ENCODE measurements at places on chromosomes 6 and 20.
A peak's percentile ranks its signal among the peaks of the same experiment; 100 is the strongest.

DNA sequence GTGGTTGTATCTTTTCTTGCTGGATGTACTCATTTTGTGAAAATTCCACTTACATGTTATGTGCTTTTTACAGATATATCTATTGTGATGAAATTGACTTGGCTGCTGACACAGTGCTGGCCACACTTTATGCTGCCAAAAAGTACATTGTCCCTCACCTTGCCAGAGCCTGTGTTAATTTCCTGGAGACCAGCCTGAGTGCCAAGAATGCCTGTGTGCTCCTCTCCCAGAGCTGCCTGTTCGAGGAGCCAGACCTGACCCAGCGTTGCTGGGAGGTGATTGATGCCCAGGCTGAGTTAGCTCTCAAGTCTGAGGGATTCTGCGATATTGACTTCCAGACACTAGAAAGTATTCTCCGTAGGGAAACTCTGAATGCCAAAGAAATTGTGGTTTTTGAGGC lies 4.9 kb downstream of the BTBD3 start:
- no peak for DNase-seq

GRCh38 chr20:23205211-23205610 lies 119.1 kb upstream of the CD93 start:
- DNase-seq: no peak

DNA sequence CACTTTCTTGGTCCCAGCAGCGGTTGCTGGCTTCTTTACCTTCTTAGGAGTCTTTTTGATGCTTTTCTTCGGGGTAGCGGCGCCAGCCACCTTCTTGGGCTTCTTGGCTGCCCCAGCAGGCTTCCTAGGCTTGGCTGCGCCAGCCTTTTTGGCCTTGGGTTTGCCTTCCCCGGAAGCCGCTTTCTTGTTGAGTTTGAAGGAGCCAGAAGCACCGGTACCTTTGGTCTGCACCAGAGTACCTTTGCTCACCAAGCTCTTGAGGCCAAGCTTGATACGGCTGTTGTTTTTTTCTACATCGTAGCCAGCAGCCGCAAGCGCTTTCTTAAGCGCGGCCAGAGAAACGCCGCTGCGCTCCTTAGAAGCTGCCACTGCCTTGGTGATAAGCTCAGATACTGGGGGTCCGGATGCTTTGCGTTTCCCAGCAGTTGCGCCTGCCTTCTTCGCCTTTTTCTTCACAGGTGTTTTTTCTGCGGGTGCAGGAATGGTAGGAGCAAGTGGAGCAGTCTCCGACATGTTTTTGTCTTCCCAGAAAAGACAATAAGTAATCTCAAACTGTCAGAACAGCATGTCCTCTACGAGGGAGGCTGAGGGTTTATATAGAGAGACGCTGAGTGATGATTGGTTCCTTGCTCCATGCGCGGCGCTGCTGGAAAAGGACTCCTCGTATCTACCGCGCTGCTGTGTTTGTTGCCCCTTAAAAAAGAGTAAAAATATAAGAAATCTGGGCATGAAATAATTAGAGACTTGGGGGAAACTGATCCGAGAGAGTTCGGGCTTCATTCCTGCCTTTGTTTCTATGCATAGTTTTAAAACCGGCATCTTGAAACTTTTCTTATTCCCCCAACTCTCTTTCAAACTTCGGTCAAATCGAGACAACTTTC lies 130.3 kb upstream of the BTN3A2 start:
- DNase-seq: no peak

- DNase-seq: no peak
These were observed 26.1 kb upstream of the KLHL31 start for GRCh38 chr6:53691667-53692133.

- no peak for DNase-seq
These were observed 20.4 kb upstream of the FOXF2 start for GRCh38 chr6:1368940-1369339.

DNA sequence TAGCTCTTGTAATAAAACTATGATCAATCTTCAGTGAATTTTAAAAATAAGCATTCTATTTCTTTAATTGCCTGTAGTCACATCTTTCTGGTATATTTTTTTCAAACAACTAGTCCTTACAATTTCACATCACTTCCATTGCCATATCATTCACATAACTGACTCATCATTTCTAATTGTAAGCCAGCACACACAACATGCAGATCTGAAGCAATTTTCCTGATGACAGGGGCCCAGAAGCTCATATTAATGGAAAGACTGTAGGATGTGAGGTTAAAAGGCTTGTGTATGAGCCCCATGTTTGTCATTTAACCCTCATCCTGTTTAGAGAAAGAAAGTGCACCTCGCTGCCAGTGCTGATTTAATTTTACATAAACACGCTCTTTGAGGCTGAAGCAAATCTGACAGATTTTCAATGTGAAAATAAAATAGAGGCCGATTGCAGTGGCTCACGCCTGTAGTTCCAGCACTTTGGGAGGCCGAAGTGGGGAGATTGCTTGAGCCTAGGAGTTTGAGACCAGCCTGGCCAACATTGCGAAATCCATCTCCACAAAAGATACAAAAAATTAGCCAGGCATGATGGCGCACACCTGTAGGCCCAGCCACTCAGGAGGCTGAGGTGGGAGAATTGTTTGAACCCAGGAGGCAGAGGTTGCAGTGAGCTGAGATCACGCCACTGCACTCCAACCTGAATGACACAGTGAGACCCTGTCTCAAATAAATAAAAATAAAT lies 40.1 kb upstream of the LTV1 start:
- no peak for DNase-seq

DNA sequence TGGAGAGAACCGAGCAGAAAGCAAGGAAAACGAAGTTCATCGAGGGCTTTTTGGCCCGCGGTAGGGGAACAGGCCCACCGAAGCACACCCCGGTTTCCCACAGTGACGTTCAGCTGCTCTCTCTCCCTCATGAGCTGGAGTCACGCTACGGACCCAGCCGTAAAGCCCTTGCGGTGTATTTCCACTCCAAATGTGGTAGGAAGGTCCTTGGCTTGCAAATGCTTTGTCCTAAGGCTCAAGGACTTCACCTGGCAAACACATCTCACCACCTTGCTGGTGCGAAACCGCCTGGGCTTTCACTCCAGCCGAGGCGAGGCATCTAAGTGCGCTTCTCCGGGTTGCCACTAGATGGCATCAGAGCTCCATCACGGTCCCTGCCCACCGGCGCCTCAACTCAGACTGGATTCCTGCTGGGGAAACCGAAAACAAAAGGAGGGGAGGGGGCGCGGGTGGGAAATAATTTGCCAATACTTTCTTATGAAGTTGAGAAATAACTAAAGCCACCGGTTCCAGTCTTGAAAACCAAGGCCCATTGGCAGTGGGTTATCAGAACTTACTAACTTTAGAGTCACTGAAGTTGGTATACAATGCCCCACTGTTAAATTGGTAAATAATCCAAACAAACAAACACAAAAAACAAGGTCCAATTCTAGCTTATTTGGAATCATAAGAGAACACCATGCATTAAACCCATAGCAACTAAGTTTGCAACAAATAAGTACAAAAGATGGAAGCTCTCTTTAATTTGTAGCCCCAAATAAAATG lies 13.4 kb upstream of the FOXC1 start:
- DNase-seq: peak; percentile 49

GRCh38 chr20:35187584-35188190 lies 15.8 kb downstream of the PROCR start:
- no peak for DNase-seq

- DNase-seq: no peak
These were observed 294.2 kb upstream of the JARID2 start for GRCh38 chr6:14951704-14952103.

GRCh38 chr20:38900606-38901005 lies 25.6 kb upstream of the FAM83D start:
- DNase-seq: no peak

DNA sequence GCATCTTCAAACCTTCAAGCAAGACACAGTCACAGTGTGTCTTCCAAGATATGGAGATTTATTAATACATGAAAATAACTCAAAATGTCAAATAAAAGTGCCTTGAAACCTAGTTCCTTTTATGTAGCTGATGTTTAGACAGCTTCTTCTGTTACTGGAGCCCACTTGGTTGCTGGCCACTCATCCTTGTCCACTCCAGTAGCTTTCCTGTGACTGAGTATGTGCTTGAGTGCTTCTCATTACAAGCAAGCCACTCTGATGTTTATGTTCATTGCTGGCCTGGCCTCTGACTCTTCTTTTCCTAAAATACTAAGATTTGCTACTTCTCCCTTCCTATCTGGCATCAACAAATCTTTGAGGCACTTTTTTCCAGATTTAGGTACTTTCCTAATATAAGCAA lies 545.2 kb upstream of the MAN1A1 start:
- DNase-seq: no peak

DNA sequence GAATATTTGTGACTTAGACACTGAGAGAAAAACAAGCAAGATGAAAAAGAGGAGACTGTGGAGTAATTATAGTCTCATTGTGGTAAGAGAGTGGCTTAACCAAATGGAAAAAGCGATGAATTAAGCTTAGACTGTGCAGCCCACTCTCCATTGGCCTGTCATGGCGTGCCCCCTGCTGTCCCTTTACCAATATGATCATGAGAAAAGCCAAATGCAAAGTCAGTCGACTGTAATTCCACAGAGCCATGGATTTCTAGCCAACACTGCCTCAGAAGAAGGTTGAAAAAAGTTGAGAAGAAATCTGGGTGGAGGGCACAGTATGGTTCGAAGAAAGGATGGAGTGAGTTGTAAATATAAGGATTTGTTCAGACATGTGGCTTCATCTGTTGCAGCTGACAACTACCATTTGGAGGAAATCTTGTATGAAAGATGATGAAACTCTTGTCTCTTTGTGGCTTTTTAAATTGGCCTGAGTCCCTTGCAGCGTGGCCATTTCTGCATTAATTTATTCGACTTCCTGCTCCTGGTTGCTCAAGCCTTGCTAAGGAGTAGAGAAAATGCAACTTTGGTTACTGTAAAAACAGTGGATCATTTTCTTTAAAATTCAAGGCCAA lies 251.4 kb downstream of the DOK5 start:
- no peak for DNase-seq

GRCh38 chr20:16714751-16715150 lies 15.1 kb upstream of the SNRPB2 start:
- no peak for DNase-seq

DNA sequence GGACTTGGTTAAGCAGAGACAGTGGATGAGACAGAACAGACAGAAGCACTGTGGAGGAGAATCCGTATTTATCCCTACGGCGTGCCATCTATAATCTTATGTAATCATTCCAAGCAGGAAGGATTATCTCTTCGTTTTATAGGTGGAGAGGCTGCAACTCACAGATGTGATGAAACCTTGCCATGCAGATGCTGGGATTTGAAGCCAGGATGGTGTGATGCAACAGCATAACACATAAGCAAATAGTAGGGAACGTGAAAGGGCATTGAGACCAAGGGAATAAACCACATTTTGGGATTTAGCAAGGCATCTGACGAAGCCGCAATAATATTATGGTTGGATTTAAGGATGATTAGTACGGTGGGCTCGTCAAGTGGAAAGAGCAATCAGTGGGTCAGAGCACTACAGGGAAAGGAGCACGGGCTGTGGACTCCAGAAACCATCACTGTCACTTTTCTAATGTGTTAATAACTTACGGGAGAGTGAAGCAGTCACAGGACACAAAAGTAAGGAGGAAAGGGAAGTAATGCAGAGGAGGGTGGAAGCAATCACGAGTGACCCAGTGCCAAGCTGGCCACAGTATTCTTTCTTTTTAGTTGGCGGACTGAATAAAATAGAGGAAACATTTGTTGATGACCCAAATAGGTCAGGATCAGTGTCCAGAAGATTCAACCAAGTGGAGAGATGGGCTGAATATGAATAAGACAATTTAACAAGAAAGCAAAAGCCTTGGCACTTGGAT lies 119.6 kb upstream of the EDN1 start:
- DNase-seq: no peak

DNA sequence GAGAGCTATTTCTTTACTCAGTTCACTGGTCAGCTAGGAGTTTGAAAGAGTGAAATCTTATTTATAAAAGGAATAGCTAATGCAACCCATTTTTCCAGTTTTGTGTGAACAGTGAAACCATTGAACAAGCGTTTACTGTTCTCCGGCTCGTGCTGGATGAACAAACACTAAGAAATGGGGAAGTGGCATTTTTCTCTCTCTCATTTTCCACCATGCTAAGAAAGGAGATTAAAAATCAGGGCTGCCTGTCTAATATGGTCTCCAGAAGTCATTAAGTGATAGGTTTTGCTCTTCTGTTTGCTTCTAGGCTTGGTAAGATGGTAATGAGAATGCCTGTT lies 774 bp upstream of the SFT2D1 start:
- no peak for DNase-seq

DNA sequence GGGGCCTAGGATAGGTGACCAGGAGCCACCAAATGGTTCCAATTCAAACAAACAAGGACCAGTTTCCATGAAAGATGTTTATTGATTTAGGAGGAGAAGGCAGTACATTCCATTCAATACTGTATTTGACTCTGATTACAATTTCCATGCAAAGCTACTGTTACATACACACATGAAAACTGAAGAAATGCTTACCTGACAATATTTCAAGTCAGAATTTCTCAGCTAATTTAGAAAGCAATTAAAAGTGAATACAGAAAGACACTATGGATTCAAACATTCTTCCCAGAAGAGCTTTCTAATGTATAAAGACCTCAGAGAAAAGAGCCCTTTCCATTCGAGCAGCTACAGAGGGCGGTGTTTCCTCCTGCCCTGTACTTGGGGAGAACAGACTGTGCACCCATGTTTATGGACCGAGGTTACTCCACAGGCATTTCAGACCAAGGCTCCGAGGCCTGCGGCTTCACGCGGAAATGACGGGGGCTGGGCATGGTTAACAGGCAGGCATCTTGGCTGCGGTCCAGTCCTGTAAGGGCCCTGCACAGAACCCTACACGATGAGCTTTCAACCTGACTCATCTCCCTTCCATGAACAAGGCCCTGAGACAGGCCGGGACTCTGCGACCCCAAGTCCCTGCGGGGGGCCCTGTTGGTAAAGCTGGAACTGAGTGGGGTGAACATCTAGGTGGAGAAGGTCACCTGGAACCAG lies 25.7 kb upstream of the TCFL5 start:
- no peak for DNase-seq

DNA sequence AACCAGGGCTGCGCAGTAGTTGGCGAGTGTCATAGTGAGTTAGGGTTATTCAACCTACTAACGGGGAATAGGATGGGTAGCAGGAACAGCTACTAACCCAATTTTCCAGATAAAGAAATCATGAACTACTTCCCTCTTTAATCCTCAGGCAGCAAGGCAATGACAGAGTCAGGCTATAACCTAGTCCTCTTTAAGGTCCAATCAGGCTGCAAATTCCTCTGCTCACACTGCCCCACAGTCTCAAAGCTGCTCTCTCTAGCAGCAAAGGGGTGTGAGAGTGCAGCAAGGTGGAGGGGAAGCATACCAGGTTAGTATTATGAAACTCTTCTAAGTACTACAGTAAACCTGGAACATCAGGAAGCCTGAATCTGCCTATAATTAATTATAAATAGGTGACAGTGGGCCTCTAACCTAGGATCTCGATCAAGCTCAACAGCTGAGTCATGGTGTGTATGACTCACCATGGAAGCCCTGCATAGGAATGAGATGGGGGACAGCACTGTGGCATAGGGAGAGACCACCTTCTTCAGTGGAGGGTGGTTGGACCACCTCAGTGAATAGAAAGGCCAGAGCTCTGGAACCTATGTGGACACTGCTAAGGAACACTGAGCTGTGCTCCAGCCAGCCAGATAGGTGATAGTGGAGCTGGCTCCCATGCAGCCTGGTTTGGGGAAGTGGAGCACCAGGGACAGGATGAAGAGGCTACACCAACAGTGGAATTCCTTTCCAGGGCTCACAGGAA lies 7.9 kb downstream of the PEX6 start:
- peak; percentile 24 for DNase-seq
